ENCODE measurements at places on chromosomes 5 and 9.

DNA sequence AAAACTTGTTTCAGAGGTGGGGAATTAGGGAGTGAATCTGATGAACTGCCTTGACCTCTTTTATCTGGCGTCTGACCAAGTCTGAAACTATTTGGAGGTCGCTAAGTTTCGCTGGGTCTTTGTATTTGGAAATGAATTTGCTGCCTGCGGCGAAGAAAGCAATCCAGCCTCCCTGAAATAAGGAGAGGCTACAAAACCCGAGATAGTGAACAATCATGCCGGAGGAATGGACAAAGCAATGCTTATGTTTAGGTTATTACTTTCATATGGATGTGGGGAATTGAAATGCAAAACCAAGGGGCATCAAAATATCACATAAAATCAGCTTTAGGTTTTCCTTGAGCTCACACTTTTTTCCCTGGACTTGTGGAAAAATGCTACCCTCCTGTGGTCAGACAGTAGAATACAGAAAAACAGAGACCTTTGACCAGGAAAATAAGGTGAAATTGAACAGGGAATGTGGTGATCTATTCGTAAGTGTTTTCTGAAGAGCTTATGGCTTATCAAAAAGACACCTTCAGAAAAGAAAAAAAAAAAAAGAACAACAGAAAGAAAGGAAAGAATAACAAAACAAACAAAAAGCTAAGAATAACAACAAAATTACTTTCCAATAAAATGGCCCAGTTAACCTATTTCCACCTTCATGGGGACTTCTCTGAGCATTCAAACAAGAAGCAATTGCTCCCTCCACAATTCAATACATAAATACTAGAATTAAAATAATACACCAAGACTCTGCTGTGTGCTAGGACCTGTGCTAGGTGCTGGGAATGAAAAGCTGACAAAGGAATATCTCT lies 68.6 kb upstream of the DPYSL3 start:
- peak; percentile 11 for DNase-seq

DNA sequence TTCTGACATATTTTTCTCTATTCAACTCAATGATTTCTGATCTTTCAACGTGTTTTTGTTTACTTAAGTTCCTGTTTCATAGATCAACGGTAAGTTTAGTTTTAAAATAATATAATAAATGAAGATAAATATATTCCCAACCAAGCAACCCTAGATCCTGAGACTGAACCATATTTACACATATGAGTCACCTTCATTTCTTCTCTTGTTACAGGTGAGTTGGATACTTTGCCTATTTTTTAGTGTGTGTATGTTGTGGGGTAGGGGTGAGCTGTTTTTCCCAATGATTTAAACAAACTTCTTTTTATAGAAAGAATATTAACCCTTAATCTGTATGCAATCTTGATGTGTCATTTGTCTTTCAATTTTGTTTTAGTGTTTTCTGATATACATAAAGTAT lies 186.9 kb downstream of the MCTP1 start:
- no peak for DNase-seq

GRCh38 chr5:173328844-173329490 lies 753 bp upstream of the STC2 start:
- no peak for DNase-seq

- DNase-seq: no peak
Observed at GRCh38 chr5:35545190-35545589, 72.5 kb upstream of the SPEF2 start.

DNA sequence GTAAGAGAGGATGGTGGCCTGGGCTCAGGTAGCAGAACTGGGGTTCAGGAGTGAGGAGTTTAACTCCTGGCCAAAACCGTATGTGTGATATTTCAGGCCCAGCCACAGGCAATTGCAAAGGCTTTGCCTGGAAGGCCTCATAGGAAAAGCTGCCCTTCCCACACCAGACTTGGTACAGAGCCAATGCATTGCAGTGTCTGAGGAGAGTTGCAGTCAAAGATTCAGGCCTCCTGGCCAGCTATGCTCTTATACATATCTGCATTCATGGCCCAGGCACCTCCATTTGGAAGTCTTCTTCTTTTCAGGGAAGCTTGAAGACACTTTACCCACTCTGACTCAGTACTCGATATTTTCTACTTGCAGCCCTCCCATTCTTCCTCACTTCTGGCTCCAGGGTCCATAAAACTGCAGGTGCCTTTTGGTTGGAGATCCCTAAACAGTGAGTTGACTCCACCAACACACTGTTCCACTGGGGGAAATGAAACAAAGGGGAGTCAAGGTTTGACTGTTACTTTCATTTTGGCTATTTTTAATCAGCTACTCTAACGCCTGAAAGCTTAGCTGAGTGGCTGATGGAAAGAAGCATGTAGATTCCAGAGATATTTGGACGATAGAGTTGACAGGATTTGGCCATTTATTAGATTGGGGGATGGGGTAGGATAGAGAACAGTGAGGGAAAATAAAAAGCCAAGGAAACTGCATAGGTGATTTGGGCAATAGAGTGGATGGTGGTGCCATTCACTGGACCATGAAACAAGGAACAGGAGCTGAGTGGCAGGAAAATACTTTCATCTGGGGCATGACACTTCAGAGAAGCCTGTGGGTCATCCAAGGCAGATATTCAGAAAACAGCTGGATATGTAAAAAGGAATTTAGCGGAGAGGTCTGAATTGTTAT lies 30.6 kb upstream of the IL33 start:
- no peak for DNase-seq

DNA sequence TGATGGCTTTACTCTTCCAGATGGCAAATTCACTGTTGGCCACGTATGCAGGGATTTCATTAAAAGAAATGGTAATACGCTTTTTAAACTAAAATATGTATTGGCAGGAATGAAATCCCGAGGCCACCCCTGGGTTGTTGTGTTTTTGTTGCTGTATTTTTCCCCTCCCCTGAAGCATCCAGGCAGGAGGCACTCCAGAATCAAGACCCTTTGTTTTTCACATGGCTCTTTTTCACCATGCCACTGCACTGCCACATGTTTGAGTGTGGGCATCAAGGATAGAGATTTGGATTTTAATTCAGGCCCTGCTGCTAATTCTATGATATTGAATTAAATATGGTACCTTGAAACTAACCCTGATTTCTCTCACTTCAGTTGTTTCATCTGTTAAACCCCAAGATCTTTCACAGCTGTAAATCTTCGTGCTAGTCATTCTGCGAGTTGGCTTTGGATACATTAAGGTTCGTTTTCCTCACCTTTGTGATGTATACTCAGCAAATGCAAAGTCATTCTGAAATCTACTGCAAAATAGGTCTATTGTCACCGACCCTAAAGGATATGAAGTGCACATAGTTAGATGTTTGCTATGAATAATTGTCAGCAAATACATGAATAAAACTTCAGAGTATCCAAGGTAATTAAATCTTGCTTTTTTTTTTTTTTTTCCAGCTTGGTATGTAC lies 533.4 kb downstream of the PTPRD start:
- no peak for DNase-seq

DNA sequence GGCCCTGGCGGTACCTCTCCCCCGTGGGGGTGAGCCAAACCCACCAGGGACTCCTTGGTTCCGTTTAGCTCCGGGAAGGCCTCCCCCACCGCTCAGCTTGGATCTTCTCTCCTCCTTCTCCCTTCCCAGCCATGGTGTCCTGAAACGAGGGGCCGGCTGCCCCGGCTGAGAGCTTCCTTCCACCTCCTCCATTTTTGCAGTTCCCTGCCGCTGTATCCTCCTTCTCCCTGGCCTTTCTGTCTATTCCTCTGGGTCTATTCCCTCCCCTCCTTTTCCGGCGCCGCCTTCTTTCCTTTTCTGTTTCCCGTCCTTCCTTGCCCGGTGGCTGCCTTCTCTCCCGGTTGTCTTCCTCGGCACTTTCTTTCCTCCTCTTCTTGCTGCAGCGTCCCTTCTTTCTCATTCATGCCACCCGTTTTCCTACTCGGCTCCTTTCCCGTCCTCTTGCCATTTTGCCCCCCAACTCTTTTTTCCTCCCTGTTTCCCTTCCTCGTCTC lies 110.4 kb downstream of the LIFR start:
- DNase-seq: no peak

DNA sequence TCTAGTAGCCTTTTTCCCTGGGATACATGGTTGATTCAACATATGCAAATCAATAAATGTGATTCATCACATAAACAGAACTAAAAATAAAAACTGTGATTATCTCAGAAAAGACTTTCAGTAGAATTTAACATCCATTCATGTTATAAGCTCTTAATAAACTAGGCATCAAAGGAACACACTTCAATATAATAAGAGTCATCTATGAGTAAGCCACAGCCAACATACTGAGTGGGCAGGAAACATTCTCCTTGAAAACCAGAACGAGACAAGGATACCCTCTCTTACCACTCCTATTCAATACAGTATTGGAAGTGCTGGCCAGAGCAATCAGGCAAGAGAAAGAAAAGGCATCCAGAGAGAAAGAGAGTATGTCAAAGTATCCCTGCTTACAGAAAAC lies 239.9 kb downstream of the ATPSCKMT start:
- DNase-seq: no peak

DNA sequence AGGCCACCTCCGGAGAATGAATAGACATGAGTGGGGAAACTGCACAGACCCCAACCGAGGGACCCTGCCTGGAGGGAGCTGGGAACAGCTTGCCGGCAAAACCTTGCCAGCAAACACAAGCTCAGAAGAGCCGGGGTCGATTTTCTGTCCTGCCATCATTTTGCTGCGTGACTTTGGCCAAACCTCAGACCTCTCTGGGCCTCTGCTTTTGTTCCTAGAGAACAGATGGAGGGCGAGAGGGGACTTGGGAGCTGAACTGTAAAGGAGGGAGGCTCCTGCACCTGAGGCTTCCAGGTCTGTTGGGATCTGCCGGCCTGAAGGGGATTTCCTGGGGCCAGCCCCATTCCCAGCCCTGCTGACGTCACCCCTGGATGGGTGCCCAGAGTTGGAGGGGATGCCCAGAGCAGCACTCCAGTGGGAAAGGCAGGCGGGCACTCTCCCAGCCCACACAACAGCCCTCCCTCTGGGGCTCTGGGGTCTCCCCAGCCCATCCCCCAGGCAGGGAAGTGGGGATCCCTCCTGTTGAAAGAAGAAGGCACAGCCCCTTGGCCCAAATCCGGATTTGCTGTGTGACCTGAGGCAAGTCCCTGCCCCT lies 40.4 kb upstream of the SYNPO start:
- DNase-seq: no peak

DNA sequence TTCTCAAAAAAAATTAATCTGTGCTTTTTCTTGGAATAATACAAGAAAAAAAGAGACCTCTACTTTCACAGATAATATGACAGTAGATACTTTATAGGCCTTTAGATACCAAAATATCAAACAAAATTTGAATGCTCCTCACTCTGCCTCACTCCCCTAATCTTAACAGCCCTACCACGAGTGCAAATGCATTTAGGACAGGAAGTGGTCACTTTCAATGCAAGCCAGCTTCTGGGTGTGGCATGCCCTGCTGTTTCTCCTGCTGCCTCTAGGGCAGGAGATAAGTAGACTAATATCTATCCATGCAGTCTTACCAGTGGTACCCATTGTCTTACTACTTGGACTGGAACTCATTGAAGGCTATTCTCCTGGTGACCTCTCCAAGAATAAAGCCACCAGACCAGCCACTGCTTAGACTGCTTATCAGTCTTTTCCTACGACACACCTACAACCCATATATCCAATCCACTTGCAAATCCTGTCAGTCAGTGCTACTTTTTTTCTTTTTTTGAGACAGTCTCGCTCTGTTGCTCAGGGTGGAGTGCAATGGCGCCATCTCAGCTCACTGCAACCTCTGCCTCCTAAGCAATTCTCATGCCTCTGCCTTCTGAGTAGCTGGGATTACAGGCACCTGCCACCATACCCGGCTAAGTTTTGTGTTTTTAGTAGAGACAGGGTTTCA lies 23.0 kb downstream of the FRRS1L start:
- DNase-seq: no peak

Data from NCI-H1417 treated with DMSO at 0.1 percent for 48 hours (cell line).